Stimulated activated CD4-positive, alpha-beta T cell treated with anti-CD3 and anti-CD28 coated beads, Interleukin-1b, Interleukin-23, amount 100 ng/mL, for 48 hours (primary cell): ENCODE measurements at places on chromosomes 1 and 21.

GRCh38 chr1:46517010-46517600 is 27.5 kb downstream of the DMBX1 start:
- DNase-seq: no peak

GRCh38 chr1:94143809-94144176 is 22.8 kb upstream of the ABCA4 start:
- DNase-seq: no peak

GRCh38 chr1:14015917-14016316 is 315.9 kb downstream of the PRDM2 start:
- no peak for DNase-seq

GRCh38 chr1:112893288-112894009 is 62.5 kb downstream of the SLC16A1 start:
- DNase-seq: no peak

- no peak for DNase-seq
Measured at GRCh38 chr1:15264769-15265168, 17.7 kb downstream of the FHAD1 start.

- DNase-seq: no peak
Measured at GRCh38 chr1:226082959-226083301, 20.4 kb downstream of the H3-3A start.

DNA sequence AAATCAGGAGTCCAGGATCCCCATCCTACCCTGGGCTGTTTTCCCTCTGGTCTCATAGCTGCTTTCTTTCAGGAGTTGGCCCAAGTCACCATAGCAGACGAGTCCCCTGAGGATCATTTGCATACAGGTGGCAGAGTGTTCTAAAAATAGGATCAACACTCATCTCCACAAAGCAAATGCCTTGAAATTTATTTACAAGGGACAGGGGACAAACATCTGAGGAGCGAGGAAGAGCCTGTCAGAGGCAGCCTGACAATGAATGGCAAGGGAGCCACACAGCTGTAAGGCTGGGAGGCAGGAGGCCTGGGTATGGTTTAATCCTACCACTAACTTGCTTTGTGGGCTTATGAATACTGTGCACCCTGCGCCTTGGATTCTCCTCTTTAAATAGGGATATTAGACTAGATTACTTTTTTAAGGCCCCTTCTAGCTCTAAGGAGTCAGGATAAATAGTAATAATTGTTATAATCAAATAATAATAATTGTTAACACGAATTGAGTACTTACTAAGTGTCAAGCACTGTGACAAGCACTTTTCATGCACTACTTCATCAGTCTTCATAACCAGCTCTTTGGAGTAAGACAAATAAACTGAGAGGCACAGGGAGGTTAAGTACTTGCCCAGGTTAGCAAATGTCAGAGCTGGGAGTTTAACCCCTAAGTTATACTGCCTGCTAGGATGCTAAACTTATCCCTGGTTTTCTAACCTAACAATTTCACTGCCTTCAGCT is 34.5 kb downstream of the RAB3B start:
- no peak for DNase-seq

- no peak for DNase-seq
Measured at GRCh38 chr1:24526940-24527542, 24.4 kb downstream of the RCAN3 start.

DNA sequence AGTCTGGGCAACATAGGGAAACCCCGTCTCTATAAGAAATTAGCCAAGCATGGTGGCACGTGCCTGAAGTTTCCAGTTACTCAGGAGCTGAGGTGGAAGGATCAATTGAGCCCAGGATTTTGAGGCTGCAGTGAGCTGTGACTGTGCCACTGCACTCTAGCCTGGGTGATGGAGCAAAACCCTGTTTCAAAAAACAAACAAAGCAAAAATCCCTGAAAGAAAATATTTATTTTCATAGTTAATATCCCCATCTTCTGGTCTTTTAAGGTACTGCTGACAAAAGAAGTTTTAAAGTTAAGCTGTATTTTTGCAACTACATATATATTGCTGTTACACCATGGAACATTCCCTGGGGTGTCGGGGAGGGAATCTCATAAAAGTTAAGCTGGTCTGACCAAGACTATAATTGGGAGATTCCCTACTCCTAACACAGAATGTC is 26.0 kb downstream of the VAMP4 start:
- DNase-seq: no peak

DNA sequence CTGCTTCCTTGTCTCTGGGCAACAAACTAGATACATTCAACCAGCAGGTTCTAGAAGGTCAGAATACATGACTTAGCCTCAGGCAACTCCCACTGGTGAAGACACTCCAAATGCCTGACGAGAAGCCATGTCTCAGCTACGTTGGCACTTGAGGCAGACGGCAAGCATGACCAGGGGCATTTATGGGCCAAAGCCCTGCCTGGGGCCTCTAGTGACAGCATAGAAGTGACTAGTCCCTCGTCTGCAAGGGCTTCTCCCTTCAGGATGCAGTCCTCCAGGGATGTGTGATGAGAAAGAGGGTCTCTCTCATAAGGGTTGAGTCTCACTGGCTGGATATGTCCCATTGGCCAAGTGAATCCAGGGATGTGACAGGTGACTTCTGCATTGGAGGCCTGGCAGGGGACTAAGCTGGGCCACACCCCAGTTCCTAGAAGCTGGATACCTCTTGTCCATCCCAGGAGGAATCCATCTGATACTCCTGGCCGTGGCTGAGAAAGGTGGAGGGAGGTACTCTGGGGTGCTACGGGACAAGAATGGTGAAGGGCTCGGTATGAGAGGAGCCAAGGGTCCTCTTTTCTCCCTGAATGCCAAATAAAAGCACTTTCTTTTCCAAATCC is 148.6 kb upstream of the HMGB4 start:
- DNase-seq: no peak

DNA sequence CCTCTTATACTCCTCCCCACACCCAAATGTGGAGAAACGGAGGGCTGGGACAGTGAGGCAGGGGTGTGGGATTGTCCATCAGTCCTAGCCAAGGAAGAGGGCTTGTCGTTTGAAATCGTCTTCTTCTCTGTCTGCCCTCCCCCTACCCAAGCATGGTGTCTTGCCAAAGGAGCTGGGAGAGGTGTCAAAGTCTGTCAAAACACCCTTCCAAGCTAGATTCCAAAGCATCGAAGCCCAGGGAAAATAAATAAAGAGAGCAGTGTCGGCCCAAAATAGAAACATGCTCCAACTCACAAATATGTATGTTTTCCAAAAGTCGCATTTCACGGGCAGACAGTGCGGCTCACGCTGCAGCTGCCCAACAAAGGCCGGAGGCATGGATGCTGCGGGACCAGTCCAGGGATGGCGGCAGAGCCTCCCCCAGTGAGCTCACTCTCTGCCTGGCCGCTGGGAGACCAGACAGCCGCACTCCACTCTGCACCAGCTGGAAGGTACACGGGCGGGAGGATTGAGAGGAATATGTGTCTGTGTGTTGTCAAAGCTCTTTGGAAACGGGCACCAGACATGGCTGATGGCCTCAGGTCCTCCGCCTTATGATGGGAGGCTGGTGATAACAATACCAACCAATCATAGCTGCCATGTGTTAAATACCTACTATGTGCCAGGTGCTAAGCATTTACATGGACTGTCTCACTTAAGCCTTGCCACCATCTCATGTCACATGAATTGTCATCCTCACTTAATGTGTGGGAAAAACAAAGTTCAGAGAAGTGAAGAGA is 3.9 kb downstream of the DISP3 start:
- DNase-seq: no peak

- no peak for DNase-seq
Measured at GRCh38 chr1:8033322-8033721, 7.2 kb upstream of the ERRFI1 start.

DNA sequence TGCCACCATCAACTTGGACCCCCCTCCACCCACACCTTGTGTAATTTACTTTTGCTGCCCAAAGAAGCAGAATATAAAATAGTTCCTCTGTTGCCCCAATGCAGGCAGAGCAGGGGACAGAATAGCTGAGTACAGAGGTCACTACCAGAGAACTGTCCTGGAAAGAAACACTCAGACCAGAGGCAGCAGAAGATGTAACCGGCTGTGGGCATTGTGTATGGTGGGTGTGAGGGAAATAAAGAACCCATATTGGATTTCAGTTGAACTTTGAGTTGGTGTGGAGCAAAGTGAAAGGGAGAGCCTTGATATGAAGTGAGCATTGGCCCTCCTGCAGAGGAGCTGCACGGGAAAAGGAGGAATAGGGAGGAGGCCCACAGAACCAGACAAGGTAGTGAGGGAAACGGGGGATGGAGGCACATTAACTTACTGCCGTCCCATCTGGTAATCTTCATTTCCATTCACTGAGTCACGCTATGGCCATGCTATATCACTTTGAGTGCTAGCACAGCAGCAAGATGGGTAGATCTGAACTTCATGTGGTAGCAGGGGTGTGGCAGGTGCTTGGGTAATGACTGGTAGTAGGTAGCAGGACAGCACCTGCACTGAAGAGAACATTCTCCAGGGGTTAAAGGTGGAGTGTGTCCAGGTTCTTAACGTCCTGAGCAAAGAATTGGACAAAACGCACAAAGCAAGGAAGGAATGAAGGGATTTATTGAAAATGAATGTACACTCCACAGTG is 56.3 kb upstream of the FBXO28 start:
- no peak for DNase-seq

DNA sequence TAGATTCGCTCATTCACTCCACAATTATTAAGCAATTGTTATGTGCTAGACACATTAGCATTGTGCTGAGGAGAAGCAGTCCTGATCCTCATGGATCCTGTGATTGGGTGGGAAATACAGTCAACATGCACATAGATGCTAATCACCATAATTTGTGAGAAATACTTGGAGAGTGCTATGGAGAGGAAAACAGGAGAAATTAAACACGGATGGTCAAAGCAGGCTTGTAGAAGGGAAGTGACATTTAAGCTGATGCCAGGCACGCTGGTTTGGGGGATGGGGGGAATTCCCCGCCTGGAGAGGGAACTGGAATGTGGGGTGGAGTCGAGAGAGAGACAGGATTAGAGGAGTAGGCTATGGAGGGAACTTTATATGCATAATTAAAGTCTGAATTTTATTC is 52.2 kb upstream of the L1TD1 start:
- no peak for DNase-seq
